ENCODE measurements at places on chromosomes 5 and 9.

- peak; percentile 70 for DNase-seq
These were observed 38.0 kb downstream of the PAX5 start for GRCh38 chr9:36995927-36996705.

- DNase-seq = peak; percentile 50
These were observed 505 bp downstream of the C5orf34 start for GRCh38 chr5:43514471-43514815.

DNA sequence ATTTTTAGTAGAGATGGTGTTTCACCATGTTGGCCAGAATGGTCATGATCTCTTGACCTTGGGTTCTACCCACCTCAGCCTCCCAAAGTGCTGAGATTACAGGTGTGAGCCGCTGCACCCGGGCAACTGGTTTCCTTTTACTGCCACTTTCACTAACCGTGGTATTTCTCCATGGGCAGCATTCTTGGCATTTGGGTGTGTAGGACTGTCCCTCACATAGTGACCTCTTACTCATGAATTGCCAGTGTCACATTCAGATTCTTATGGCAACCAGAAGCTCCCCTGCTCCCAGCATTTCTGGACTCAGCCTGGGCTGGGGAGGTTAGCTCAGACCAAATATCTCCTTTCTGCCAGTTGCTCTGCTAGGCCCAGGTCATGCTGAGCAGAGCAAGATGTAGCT, 50.1 kb downstream of the FOXI1 start:
- no peak for DNase-seq

GRCh38 chr5:6837519-6838110, 124.4 kb downstream of the TENT4A start:
- DNase-seq = no peak

DNA sequence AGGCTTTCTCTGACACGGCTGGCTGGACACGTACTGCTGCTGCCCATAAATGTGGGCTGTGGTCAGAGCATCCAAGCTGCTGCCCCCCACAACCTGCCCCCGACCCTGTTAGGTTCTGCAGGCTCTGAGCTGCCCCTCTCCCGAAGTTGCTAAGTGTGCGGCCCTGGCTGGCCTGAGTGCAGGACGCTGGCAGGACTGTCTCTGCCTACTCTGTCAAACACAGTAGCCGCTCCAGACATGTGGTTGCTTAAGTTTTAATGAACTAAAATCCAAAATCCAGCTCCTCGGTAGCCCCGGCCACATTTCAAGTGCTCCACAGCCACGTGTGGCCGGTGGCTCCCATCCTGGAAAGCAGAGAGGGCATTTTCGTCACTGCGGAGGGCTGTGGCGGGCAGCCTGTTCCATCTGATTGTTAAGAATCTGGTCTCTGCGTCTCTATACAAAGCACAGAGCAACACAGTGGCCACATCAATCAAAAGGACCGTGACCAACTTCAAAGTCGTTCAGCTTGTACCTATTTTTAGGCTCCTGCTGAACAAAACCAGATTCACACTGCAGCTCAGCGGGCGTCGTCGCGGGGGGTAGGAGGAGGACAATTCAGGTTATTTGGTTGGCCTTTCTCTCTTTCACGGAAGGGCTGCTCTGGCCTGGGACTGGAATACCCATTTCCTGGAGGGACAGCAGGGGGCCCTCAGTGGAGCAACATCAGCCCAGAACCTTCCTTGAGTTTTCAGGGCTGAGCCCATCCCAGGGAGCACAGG, 68.9 kb downstream of the PTCH1 start:
- DNase-seq = no peak

- no peak for DNase-seq
These were observed 33.4 kb upstream of the GLIS3 start for GRCh38 chr9:4333231-4333740.

GRCh38 chr5:17470064-17470463, 28.0 kb upstream of the TAF11L2 start:
- peak; percentile 3 for DNase-seq

DNA sequence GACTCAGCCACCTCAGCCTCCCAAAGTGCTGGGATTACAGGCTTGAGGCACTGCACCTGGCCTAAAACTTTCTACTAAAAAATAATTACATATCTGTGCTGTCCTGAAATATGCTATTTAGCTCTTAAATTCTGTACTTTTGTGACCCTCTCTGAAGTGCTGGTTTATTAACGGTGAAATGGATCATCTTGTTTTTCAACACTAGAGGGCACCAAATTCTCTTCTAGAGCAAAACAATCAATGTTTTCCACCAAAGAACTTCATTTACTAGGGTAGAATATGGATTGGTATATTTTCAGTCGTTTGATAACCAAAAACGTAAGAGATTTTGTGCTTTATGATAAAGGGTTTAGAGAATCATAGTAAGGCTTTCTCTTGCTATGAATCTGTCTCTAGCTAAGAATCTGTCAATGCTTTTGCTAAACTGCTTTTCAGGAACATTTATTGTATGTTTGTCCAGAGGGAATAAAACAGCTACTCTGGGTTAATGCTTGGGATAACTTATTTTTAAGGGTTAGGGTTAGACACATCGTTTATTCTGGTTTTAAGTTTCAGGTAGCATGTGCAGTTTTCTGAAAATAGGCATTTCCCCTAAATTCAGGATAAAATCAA, 63.6 kb downstream of the RNF180 start:
- peak; percentile 59 for DNase-seq

DNA sequence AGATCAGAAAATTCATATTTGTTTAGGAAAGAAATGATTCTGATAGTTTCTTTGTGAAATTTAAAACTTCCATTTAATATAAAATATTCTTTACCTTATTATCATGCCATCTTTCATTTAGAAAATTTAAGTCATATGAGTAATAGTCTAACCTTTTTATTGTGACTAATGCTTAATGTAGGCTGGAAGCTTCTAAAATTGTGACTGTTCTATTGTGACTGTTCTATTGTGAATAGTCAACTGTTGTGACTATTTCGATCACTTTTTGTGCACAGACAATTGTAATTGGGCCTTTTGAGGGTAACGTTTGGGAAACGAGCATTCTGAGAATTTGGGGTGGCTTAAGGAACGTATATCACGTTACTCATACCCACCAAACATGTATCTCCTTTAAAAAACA, 100.0 kb downstream of the PARP8 start:
- DNase-seq = no peak

DNA sequence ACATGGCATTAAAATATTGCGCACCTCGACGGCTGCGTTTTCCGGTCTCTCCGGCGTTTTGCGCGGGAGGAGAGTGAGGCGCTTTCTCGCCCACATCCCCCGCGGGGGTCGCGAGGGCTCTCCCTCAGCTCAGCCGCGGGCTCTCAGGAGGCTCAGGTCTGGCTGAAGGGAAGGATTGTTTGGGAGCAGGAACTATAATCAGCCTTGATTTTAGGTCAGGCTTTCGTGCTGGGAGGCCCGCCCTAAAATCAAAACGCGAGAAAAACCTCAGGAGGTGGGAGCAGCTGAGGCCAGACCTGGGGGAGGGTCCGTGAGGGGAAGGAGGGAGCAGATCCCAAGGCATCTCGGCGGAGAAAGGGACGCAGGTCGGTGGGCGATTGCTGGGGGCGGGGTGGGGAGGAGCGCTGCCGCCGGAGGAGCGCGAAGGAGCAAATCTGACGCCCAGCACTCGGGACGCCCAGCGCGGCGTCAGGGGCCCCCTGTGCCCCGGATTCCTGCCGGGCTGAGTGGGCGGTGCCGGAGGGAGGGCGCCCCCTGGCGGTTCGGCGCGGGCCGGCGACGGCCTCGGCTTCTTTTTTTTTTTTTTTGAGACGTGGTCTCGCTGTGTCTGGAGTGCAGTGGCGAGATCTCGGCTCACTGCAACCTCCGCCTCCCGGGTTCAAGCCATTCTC, 18.7 kb upstream of the RNF130 start:
- peak; percentile 79 for DNase-seq

GRCh38 chr5:109451146-109451545, 41.4 kb upstream of the PJA2 start:
- no peak for DNase-seq

GRCh38 chr9:33129251-33129885, 37.8 kb downstream of the B4GALT1 start:
- no peak for DNase-seq

DNA sequence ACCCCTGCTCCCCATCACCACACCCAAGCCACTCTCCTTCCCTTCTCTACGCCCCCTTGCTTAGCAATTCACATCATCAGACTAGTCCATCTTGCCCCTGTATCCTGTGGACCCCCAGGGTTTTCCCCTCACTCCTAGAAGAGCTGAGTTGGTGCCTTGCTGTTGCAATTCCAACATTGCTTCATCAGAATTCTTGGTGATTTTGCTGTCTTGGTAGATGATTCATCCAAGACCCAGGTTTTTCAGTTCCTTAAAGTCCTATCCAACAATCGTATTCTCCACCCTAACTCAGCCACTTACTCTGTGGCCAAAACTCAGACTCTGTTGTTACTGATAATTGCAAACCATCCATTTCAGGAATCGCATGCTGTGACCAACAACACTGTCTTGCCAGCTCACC, 21.4 kb upstream of the CCNJL start:
- DNase-seq = no peak

GRCh38 chr9:134555094-134555650, 86.4 kb upstream of the COL5A1 start:
- DNase-seq = no peak

DNA sequence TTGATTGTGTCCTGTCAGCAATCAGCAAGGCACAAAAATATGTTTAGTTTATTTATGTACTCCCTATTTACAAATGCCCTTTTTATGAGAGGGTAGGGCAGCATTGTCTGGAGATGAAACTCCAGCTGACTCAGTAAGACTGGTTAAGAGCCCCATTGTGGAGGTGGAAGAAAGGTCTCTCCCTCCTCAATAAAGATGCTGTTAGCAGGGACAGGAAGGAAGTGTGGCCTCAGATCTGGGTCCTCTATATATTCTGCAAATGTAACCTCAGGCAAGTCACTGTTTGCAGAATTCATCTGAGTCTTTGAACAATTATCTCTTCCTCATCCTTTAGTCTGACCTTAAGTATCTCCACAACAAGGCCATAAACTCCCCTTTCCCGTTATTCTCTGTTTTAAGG, 48.3 kb upstream of the TRAF1 start:
- no peak for DNase-seq

- no peak for DNase-seq
These were observed 13.3 kb downstream of the PDGFRB start for GRCh38 chr5:150142185-150142958.

DNA sequence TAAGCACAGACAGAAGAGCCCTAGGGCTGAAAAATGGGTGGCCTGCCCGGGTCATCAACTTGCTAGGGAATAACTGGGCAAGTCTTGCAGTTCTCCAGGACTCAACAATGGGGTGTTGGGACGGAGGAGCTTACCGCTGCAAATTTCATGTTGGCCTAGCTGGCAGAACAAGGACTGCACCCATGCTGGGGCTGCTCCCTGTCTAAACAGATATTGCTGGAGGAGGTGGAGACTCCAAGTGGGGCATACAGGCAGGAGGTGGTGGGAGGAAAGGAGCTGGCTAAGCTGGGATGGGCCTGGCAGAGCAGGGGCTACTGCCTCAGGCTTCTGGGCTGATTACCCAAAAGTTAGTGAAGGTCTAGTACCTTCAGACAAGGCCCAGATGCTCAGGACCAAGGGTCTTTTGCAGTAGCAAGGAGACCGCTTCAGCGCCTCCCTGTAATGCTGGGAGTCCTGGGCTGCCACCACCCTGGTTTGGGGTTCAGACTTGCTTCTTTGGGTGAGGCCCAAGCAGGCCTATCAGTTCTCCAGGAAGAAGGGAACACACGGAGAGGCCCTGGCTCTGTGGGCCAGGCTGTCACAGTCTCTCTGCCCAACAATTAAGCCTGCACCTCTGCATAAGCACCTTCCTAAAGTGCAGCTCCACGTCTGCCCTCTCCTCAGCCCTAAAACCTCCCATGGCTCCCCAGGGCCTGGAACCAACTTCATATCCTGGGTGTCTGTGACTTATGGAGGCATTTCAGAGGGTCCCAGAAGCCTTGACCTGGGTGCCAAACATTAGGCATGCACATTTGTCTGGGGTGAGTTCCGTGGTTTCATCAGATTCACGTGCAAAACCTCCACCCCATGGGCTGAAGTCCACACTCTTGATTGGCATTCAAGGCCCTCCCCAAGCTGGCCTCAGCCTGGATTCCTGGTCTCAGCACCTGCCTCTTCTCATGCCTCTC, 24.2 kb upstream of the KIF12 start:
- no peak for DNase-seq

GRCh38 chr5:177086654-177087397, at the start of gene FGFR4:
FGFR4 (plus strand) TSS chr5:177086915; CDS start chr5:177089603, 2,688 bp downstream.
- DNase-seq = peak; percentile 91

GRCh38 chr5:111398013-111398412, 114.3 kb downstream of the STARD4 start:
- no peak for DNase-seq

DNA sequence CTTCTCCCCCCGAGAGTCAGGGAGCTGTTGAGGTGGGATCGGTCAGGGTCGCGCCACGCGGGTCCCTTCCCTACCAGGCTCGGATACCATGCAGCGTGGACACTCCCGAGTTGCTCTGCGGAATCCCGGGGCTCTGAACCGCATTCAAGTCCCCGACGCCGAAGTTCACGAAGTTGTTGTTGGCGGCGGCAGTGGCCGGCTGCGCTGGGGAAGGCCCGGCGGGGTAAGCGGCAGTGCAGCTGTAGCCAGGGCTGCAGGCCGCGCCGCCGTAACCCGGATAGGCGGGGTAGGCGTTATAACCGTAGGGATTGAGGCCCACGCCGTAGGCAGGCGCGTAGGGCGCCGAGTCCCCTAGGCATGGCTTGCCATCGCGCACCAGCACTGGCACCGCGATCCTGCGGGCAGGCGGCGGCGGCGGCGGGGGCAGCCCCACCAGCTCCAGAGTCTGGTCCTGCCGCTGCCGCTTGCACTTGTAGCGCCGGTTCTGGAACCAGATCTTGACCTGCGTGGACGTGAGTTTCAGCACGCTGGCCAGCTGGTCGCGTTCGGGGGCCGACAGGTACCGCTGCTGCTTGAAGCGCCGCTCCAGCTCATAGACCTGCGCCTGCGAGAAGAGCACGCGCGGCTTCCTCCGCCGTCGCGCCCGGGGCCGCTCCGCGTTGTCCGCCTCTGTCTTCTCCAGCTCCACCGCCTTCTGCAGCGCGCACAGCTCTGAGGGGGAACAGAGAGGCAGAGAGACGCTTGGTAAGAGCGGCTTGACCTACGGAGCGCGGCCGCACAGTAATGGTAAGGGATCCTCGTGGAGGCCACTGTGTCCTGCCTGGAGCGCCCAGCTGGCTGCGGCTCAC, 2.3 kb downstream of the NKX2-5 start:
- no peak for DNase-seq

GRCh38 chr9:121326130-121326838, 43.8 kb downstream of the STOM start:
- no peak for DNase-seq

GRCh38 chr5:163387589-163388343, 49.6 kb upstream of the CCNG1 start:
- no peak for DNase-seq

DNA sequence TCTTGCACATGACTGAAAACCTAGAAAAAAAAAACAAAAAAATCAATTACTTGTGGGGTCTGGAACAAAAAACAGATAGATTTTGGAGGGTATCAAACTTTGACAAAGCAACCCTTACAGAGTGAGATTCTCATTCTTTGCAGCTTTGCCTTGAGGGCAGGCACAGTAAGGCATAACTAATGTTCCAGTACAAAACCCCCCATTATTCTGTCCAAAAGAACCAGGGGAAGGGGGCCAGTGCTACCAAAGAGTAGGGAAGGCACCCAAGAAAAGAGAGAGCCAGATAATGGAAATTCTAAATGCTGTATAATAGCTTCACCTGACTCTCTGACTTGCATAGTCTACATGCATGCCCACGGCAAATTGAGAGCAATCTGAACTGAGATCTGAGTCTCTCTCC, 12.9 kb downstream of the POLK start:
- DNase-seq = no peak

GRCh38 chr9:134679616-134680392, 38.2 kb downstream of the COL5A1 start:
- DNase-seq = no peak

Data from NCI-H82 (cell line).